ENCODE measurements at places on chromosomes 1 and 21. TPM values are rescaled to one million over a fixed set of nuclear protein-coding genes. Genes with fewer than 3 reads are reported as not detected.

- no peak overlapping the region for H3K4me3 ChIP-seq
- no peaks in the 10 kb centered on the region for H3K4me1 ChIP-seq
- DNase-seq: no peak
- no peaks in the 10 kb centered on the region for H3K27me3 ChIP-seq
- no peaks in the 10 kb centered on the region for H3K36me3 ChIP-seq
These were observed 46.7 kb downstream of the CLDN14 start for GRCh38 chr21:36433059-36433709.

- H3K27me3 ChIP-seq: peaks cover 2% of the 10 kb centered on the region
- H3K36me3 ChIP-seq: no peaks in the 10 kb centered on the region
- no peak for DNase-seq
- H3K27ac ChIP-seq: no peak overlapping the region
- no peaks in the 10 kb centered on the region for H3K4me1 ChIP-seq
These were observed 169.8 kb upstream of the FOXD3 start for GRCh38 chr1:63152572-63152971.

DNA sequence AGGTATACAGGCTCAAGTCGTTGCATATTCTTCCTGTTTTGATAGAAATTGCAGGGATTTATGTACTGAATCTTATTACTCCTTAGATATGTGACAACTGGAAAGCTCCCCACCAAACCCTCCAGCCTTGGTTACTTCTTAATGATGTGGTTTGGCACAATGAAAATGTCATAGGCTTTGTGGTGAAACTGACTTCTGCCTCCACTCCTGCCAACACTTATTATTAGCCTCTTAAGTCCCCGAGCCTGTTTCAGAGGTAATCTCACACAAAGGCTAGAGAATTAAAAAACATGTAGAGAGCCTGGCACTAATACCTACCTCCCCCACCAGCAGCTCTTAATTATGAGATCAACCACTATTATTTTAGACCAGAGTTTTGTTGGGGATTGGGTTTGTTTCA lies 4.2 kb downstream of the COX20 start:
- no peaks in the 10 kb centered on the region for H3K36me3 ChIP-seq
- no peak overlapping the region for H3K27ac ChIP-seq
- H3K27me3 ChIP-seq: no peaks in the 10 kb centered on the region
- no peak for DNase-seq
- no peak overlapping the region for H3K4me3 ChIP-seq

DNA sequence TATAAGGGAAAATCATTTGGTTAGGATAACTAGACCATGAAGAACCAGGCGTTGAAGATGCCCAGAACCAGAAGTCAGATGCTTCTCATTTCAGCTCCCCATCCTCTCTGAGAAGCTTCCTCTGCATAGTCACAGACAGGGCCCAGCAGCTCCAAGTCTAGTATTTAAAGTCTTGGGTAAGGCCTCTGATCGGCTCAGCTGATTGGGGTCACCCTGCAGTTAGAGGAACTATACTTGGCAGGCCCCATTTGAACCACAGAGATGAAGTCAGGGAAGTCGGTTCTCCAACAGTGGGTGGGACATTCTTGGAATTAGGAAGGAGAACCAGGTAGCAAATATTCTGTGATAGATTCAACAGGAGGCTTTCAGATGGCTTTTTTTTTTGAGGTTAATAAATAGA lies 48.3 kb downstream of the SLC22A15 start:
- H3K27ac ChIP-seq: no peak overlapping the region
- H3K27me3 ChIP-seq: no peaks in the 10 kb centered on the region
- H3K4me1 ChIP-seq: no peaks in the 10 kb centered on the region
- H3K4me3 ChIP-seq: no peak overlapping the region
- H3K36me3 ChIP-seq: no peaks in the 10 kb centered on the region
- no peak for DNase-seq

DNA sequence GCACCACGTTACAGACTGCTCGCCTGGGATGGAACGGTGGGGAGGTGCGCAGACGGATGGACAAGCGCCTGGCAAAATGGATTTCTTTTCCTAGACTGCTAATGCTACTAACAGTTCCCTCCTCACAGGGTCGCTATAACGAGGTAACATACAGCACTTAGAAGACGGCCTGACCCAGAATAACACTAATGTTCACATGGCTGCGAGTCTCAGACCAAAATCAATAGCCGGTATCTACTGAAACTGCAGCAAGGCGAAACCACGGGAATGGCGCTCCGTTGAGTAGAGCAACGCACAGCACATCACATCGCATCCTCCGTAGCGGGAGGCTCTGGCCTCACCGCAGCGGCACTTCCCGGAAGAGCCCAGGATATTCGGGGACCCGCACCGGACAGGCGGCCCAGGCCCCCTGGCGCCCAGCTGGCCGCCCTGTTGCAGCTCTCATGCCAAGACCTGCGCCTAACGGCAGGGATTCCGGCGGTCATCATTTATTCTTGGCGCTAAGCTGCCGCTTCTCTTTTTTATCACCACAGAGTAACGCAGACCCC lies 46.6 kb downstream of the VPS26C start:
- H3K36me3 ChIP-seq: peaks cover 2% of the 10 kb centered on the region
- H3K4me1 ChIP-seq: no peaks in the 10 kb centered on the region
- DNase-seq: no peak
- no peak overlapping the region for H3K27ac ChIP-seq
- H3K4me3 ChIP-seq: peak overlapping the region; percentile 38

DNA sequence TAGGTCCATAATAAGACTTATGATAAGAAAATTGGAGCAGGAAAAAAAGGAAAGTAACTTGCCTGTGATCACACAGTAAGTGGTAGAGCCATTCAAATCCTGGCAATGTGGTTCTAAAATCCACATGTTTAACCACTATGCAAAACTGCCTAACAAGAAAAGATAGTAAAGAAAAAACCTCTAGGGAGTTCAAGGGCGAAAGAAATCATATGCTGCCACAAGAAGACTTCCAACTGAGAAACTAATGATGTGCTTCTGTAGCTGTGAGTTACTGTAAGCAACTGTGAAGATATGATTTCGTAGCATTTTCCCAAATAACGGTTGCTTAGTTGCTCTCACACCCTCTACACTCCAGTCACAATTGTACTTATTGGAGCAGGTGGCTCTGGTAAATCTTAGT lies 20.9 kb upstream of the LYPLAL1 start:
- no peak overlapping the region for H3K4me3 ChIP-seq
- no peaks in the 10 kb centered on the region for H3K4me1 ChIP-seq
- H3K36me3 ChIP-seq: no peaks in the 10 kb centered on the region
- no peaks in the 10 kb centered on the region for H3K27me3 ChIP-seq
- no peak overlapping the region for H3K27ac ChIP-seq

AADACL4 gene
- not detected for total RNA-seq

DNA sequence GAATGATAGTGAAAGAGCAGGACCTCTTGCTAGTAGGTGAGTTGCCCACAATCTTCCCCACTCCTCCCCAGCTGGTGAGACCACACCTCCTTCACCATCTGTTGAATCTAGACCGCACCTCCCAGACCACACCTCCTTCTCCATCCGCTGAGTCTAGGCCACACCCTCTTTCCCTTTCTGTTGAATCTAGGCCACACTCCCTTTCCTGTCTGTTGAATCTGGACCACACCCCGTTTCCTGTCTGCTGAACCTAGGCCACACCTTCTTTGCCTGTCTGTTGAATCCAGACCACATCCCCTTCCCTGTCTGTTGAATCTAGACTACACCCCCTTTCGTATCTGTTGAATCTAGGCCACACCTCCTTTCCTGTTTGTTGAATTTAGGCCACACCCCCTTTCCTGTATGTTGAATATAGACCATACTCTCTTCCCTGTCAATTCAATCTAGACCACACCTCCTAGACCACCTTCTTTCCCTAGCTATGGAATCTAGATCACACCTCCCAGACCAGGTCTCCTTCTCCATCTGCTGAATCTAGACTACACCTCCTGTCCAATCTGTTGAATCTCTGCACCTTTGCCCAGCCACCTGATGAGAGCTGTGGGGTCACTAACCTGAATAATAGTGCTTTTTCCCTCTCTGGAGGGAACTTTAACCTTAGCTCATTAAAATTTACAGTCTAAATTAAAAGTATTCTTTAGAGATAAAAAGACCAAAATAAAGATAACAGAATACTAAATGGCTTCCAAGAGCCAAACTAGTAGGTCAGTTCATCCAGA lies 116.3 kb downstream of the DAB1 start:
- no peak for DNase-seq
- H3K4me3 ChIP-seq: no peak overlapping the region
- no peak overlapping the region for H3K27ac ChIP-seq

- DNase-seq: no peak
- H3K27ac ChIP-seq: no peak overlapping the region
- no peaks in the 10 kb centered on the region for H3K27me3 ChIP-seq
- H3K36me3 ChIP-seq: peaks cover 13% of the 10 kb centered on the region
- no peak overlapping the region for H3K4me3 ChIP-seq
These were observed 6.5 kb downstream of the C1orf35 start for GRCh38 chr1:228096416-228097332.

DNA sequence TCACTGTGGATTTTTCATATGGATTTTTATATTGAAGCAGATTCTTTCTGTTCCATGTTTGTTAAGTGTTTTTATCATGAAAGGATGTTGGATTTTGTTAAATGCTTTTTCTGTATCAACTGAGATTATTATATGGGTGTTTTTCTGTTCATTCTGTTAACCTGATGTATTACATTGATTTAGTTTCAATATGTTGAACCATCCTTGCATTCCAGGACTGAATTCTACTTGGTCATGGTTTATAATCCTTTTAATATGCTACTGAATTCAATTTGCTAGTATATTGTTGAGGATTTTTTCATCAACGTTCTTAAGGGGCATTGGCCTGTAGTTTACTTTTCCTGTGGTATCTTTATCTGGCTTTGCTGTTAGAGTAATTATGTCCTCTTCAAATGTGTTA lies 55.8 kb downstream of the CCDC30 start:
- no peak for DNase-seq
- H3K36me3 ChIP-seq: no peaks in the 10 kb centered on the region
- H3K4me1 ChIP-seq: no peaks in the 10 kb centered on the region
- no peaks in the 10 kb centered on the region for H3K27me3 ChIP-seq

GRCh38 chr1:67645495-67646144 lies 39.4 kb upstream of the GADD45A start:
- peaks cover 2% of the 10 kb centered on the region for H3K4me1 ChIP-seq
- peak; percentile 75 for DNase-seq
- H3K27ac ChIP-seq: peak overlapping the region; percentile 69
- no peaks in the 10 kb centered on the region for H3K27me3 ChIP-seq
- no peaks in the 10 kb centered on the region for H3K36me3 ChIP-seq
- no peak overlapping the region for H3K4me3 ChIP-seq

OR10Z1 gene
- not detected for total RNA-seq

DNA sequence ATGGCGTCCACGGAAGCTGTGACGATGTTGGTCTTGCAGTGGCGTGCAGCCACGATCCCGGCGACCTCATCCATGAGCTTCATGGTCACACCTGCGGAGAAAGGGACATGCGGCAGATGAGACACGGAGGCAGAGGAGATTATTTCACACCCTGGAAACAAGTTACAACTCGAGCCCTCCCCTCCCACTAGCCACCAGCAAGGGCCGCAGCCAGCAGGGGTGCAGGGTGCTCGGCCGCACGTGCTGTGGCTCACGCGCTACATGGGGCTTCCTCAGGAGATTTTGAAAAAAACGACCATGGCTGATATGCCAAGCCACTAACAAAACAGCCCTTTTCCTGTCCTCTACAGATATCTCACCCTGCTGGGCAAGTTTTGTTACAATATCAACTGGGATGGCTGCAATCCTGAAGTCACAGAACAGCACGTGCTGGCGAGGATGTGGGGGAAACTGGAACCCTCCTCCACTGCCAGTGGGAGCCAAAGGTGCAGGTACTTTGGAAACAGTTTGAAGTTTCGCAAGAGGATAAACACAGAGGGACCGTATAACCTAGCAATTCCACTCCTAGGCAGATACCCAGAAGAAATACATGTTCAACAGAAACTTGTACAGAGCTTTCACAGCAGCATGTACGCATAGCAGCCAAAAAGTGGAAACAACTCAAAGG lies 34.1 kb upstream of the GPR153 start:
- no peak overlapping the region for H3K27ac ChIP-seq
- no peaks in the 10 kb centered on the region for H3K27me3 ChIP-seq
- H3K4me1 ChIP-seq: no peaks in the 10 kb centered on the region
- H3K4me3 ChIP-seq: no peak overlapping the region

S100A8 gene
- 83.5 TPM for total RNA-seq

DAB1 gene
- 2.6 TPM for total RNA-seq

C1orf226 gene
- total RNA-seq: 5.5 TPM

- no peak overlapping the region for H3K4me3 ChIP-seq
- H3K27ac ChIP-seq: no peak overlapping the region
- H3K27me3 ChIP-seq: no peaks in the 10 kb centered on the region
- H3K36me3 ChIP-seq: no peaks in the 10 kb centered on the region
- no peak for DNase-seq
- H3K4me1 ChIP-seq: no peaks in the 10 kb centered on the region
These were observed 3.3 kb upstream of the EPHA2 start for GRCh38 chr1:16158993-16159831.

GRCh38 chr1:69585666-69586065 lies 17.9 kb downstream of the LRRC7 start:
- no peaks in the 10 kb centered on the region for H3K27me3 ChIP-seq
- H3K27ac ChIP-seq: no peak overlapping the region
- H3K4me1 ChIP-seq: no peaks in the 10 kb centered on the region

GRCh38 chr1:6385488-6386191 lies 7.9 kb downstream of the ACOT7 start:
- no peaks in the 10 kb centered on the region for H3K4me1 ChIP-seq
- no peaks in the 10 kb centered on the region for H3K36me3 ChIP-seq
- peak; percentile 82 for DNase-seq
- peak overlapping the region; percentile 2 for H3K27ac ChIP-seq

CHD5 gene
- 0.24 TPM for total RNA-seq

NPR1 gene
- total RNA-seq: 116 TPM

- H3K4me1 ChIP-seq: no peaks in the 10 kb centered on the region
- H3K27ac ChIP-seq: no peak within 1 kb of the TSS
- H3K36me3 ChIP-seq: no peaks in the 10 kb centered on the region
These were observed at the start of gene CHRNB2 for GRCh38 chr1:154567386-154568156. Gene CHRNB2 (plus strand): TSS chr1:154567778. CDS start chr1:154568045, 267 bp downstream.

Measured in aorta (tissue), 5 donors.